ENCODE measurements at places on chromosomes 1 and 21. TPM values are rescaled to one million over a fixed set of nuclear protein-coding genes. Genes with fewer than 3 reads are reported as not detected.

SYT2 gene
- not detected for total RNA-seq

MYOG gene
- total RNA-seq, result not detected

LCK gene
- total RNA-seq, result 0.26 TPM

- H3K4me1 ChIP-seq, result peaks cover 35% of the 10 kb centered on the region
- no peak overlapping the region for H3K4me3 ChIP-seq
- no peaks in the 10 kb centered on the region for H3K36me3 ChIP-seq
- DNase-seq, result no peak
- H3K27me3 ChIP-seq, result peaks cover 12% of the 10 kb centered on the region
- no peak overlapping the region for H3K27ac ChIP-seq
Measured at GRCh38 chr21:45889256-45889655, 92.3 kb upstream of the COL6A1 start.
